ENCODE measurements at places on chromosomes 12 and 14.

GRCh38 chr14:61107869-61108493, 126.9 kb downstream of the SLC38A6 start:
- DNase-seq: no peak

DNA sequence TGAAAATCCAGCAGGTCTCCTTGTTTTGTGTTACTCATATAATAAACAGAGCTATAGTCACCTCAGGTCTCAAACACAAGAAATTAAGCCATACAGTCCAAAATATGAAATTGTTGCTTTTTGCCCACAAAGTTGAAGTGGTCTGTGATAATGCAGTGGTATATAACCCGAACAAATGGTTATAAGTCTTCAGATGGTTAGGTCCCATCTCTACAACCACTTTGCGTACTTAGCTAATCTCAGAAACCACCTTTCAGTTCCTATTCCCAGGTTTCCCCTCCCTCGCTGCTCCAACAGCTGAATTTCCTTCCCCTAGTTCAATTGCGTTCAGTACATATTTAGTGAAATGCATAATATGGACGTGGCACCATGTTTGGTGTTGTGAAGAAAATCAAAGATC, 3.3 kb upstream of the KCNA5 start:
- no peak for DNase-seq

- DNase-seq: no peak
These were observed 179.2 kb downstream of the PELI2 start for GRCh38 chr14:56297449-56297848.

- no peak for DNase-seq
These were observed 7.9 kb downstream of the EMG1 start for GRCh38 chr12:6978611-6979011.

GRCh38 chr12:114649585-114649984, 34.4 kb downstream of the TBX3 start:
- no peak for DNase-seq

DNA sequence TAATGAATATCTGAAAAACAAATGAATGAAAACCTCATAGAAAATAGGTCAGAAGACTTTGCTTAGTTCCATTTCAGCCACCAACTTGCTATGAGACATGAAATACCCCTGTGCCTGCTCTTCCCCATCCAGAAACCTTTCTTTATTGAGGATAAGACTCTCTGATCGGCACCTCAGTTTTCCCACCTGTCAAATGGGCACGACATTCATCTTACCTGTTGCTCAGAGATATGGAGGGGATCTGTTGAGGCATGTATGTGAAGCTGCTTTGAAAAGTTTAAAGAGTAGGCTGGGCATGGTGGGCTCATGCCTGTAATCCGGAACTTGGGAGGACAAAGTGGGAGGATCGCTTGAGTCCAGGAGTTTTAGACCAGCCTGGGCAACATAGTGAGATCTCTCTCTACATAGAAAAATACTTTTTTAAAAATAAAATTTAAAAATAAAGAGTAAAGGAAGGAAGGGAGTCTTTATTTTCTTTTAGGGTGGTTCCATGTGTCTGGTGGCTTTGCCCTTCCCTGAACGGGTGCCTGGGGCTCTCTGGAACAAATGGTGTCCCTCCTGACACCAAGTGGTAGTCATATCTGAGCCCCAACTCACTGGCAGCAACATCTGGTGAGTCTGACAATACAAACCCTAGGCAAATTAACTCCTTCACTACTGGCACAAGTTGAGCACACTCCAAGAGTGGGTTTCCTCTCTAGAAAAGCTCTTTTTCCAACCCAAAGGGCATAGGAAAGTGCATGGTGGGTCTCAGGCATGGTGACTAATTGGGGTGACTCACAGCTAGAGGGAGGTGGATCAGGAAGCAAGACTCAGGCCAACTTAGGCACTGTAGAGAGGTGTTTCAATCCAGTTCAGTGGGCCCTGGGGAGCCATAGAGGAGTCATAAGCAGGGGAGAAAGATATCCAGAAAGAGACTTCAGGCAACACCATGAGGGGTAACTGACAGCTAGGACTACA, 42.1 kb downstream of the MAP1LC3B2 start:
- no peak for DNase-seq

DNA sequence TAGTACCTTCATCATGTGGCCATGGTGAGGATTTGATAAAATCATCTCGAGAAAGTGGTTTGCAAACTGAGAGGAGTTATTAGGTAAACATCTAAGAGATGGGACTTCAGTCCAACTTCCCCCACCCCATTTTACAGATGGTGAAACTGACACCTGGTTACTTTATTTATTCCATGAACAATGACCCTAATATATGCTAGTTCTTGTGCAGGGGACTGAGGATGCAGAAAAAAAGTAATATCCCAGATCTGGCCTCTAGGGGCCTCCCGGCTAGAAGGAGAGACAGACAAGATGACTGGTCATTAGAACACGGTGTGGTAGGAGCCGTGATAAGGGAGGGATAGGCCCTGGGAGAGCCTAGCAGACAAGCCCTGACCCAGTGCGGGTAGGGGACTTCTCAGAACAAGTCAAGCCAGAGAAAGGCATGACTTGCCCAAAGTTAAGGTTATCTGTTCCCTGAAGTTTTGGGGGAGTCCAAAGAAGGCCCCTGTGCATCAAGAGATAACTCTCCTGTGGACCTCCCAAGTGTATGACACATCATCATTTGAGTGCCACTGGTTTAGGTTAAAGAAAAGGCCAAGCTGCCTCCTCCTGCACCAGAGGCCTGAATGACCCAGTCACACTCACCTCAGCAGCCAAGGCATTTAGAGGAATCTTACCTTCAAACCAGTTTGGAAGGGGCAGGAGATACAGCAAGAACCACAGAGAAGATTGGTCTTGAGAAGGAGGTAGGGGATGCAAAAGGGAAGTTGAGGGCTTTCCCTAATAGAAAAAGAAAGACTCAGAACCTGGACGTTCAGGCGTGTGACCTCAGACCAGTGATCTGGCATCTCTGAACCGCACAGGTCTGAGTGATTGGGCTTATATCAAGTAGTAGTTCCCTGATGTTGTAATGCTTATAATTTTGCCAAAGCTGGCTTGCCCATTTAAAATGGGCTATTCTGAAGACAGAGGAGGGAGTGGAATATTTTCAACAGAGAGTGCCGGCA, 1.6 kb downstream of the CMKLR1 start:
- DNase-seq: no peak

DNA sequence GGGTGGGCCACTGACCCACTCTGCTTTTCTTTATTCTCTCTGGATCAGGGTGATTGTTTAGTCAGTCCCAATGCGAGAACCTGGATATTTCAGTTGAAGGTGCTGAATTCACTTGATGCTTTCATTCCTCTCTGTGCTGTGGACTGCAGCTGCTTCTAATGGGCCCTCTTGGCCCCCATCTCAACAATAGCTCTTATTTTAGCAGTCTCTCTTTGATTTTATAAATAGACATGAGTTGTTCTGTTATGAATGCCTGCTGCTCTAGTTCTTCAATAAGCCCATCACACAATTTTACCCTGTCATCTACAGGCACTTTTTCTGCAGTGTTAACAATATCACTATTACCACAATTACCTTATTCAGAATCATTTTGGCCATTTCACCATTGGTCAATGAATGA, 54.1 kb upstream of the YARS2 start:
- DNase-seq: no peak

GRCh38 chr12:29304388-29304787, 76.6 kb downstream of the ERGIC2 start:
- DNase-seq: no peak

DNA sequence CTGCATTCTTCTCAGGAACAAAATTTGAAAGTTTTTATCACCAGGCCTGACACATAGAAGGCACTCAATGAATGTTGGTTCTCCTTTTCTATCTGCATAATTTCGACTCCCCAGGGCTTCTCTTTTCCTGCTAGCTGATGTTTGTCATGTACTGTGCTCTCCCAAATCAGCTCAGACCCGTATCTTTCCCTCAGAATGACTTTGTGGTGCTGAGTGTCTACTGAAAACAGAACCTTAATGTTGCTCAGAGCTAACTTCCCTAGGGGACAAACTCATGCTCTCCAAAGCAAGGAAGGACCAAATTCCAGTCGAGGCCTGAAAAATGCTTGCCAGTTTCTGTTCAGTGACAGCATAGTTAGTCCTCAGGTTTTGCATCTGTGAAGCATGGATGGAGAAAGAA, 1.9 kb downstream of the ARHGDIB start:
- DNase-seq: no peak

DNA sequence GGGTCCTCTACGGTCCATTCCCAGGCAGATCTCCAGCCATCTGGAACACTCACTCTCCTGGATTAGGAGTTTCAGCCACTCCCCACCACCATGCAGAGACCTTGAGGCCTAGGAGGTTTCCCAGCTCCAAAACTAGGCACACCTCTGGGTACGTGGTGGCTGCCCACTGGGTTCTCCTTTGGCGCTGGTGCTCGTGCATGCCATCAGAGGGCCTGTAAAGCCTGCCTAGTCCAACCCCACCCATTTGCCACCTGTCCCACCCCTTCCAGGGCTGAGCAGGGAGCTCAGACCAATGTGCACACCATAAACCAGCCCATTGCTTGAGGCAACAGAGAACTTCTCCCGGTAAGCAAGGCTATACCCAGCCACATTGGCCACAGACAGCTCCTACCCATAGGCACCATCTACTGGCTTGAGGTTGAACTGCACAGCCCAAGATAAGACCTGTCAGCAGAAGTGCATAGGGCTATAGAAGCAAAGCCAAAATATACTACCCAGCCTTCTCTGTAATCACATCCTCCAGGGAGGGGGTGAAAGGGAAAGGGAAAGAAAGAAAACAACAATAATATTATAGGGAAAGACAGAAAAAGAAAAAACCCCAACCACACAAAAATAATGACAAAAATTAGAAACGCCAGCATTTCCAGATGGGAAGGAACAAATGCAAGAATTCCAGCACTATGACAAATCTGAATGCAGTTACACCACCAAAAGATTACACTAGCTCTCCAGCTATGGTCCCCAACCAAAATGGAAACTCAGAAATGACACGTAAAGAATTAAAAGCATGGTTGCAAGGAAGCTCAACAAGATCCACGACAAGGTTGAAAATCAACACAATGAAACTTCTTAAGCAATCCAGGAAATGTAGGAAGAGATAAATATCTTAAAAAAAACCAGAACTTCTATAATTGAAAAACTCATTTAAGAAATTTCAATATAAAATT, 111.9 kb upstream of the CCDC175 start:
- DNase-seq: peak; percentile 13

- DNase-seq: no peak
These were observed 86.0 kb downstream of the FAR2 start for GRCh38 chr12:29234965-29235626.

DNA sequence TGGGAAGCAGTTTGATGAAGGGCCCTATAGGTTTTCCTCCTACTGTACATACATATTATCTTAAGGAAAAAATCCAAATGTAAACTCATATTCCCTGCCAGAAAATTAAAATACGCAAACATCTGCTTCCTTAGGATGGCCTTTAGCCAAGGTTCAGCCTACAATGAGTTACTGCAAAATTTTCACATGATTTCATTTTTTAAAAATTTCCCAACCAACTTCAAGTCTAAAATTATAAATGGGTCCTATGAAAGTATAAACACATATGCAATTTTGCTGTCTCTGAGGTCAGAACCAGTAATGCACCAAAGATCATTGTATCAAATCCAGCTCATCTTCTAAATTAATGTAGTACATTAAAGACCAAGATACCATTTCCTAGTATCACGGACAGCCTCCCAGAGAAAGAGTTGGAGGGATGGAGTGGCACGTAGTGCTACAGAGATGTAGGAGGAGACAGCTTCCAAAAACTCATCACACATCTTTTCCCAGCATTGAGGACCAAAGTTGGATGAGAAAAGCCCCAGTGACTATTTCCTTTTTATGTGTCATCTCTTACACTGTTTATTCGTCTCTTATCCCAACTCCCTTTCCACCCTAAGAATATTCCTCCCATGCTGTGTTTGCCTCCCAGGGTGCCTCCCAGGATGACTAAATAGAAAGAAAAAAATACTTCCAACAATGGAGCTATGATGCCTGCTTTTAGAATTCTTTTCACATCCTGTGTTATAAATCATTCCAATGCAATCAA, 92.3 kb upstream of the SLCO1C1 start:
- DNase-seq: no peak

DNA sequence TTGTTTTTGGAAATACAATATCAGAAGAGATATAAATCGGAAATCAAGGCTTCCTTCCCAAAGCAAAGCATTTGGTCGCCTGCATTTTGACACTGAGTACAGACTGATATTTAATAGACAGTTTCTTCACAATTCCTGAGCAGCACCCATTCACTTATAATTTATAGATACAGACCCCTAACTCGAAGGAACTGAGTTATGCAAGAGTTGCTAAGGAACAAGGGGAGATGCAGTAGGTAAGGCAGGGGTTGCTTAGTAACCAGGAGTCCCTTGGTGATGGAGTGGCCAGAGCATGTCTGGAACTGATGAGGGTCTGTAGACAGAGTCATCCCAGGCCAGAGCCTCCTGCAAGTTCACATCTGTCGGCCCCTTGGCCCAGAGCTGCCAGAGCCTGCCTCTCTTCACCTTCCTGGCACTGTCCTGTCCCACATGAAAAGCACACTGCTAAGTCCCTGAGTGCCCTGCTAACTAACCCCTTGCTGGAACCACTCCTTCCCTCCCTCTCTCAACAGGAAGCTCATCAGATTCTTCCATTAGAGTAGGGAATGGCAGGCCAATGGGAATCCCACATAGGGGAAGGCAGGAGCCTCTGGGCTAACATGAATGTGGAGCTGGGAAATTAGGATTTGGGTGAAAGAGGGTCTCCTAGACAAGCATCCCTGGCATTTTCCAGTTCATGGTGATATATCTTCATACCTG, 3.6 kb upstream of the DHRS2 start:
- DNase-seq: no peak

DNA sequence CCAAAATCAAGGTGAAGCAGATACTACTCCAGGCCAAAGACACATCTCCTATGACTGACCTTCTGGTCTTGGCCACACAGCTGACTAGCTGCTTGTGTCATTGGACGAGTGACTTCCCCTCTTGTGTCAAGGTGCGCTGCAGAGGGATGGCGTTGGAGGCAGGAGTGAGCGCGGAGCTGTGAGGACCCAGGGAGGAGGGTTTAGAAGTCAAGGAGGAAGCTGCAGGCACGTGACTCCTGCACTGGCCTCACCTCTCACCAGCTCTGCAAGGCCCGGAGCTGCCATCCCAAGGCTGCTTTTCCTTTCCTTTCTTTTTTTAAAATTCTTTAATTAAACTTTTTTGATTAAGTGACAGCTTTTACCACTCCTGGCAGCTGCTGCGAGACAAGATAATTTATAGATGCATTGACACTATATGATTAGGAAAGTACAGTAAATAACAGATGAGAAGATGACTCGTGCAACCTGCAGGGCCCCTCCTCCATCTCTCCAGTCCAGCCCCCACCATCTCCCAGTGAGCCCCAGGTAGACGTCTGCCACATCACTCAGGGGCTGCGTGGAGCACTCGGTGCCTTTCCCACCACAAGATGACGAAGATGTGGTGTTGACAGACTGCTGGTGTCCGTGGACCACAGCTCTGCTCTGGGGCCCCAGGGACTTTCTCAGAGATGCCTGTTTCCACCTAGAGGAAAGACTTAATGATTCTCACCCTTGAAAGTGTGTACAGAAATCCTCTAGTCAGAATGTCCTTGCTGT, 350.6 kb downstream of the CACNA1C start:
- no peak for DNase-seq

DNA sequence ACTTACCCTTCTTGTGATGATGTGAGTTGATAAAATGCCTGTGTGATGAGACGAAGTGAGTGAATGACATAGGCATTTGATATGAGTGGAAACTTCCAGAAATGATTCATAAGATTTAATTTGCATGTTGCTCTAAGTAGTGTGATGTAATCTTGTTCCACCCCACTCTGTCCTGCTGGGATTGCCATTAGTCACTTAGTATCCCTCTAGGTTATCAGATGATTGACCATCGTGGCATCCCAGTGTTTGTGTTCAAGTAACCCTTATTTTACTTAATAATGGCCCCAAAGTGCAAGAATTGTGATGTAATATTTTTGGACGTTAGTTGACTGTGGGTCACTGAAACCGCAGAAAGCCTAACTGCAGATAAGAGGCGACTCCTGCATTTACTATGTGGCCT, 214.4 kb upstream of the DIO2 start:
- DNase-seq: no peak
